Spinal cord (tissue), 10 donors: ENCODE measurements at places on chromosomes 11 and 22. TPM values are rescaled to one million over a fixed set of nuclear protein-coding genes. Genes with fewer than 3 reads are reported as not detected.
A peak's percentile ranks its signal among the peaks of the same experiment; 100 is the strongest.

P2RY2 gene
- total RNA-seq: 0.11 TPM

KRTAP5-8 gene
- total RNA-seq: not detected

MPPED2 gene
- 70.9 TPM for total RNA-seq

FGF3 gene
- total RNA-seq: not detected

SEC14L2 gene
- total RNA-seq: 14.7 TPM

DNA sequence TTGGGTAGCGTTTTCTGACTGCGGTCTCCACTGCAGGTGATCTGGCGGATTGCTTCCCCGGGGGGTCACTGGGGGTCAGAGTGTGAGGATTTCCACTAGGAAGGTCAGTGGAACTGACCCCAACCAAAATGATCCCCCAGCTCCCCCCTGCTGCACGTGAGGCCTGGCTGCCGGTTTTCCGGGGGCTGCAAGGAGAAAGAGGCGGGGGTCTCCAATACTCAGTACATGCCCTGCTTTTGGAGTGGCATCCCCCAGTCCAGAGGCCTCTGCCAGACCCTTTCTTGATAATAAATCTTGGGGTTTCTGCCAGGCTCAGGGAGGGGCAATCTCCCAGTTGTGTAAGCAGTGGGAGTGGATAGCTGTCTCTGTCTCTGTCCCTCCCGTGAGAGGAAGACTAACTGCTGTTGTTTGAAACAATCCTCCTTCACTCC lies 71.5 kb upstream of the RTL6 start:
- no peak for DNase-seq

DNA sequence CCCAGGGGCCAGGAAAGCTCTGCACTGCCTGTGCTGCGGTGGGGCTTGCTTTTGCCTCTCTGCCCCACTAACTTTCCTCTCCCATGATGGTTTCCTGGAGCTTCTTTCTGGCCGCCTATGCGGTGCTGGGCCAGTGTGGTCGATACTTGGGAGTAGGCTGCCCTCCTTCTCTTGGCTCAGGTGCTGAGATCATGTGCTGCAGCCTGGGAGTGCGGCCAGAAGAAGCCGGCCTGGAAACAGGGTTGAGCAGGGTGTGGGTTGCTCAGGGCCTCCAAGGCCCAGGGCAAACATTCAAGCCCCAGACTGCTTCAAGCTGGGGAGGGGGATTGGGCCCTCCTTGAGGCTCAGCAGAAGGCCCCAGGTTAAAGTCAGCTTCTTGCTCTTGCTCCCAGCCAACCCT lies 125.0 kb downstream of the NTM start:
- DNase-seq: peak; percentile 89

- DNase-seq: no peak
Observed at GRCh38 chr11:27468209-27468994, 4.2 kb downstream of the LGR4 start.

DNA sequence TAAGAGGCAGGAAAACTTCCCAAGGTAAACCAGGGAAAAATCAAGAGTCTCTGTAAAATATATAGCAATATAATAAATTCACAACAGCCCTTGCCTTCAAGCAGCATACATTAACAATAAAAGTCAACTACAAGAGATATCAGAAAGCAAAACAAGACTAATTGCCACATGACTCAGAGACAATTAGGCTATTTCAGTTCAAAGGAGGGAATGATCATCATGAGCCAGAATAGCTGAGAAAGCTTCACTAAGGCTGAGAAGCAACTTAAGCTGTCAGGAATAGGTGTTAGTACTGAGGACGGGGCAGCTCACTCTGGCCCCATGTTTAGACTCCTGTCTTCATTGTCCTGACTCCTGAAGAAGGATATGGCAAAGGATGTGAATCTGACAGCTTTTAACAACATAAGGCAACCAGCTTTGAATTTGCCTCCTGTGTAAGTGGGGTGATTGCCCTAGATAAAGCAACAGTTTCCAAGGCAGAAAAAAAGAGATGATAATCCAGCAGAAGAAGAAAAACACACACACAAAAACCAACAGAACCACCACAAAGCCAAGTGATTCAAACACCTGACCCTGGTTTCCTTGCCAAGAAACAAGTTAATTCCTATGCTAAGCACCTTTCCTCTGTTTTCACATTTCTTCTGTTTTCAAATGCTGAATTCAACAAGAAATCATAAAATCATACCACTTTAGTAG lies 60.8 kb downstream of the SIK3 start:
- peak; percentile 11 for DNase-seq

DNA sequence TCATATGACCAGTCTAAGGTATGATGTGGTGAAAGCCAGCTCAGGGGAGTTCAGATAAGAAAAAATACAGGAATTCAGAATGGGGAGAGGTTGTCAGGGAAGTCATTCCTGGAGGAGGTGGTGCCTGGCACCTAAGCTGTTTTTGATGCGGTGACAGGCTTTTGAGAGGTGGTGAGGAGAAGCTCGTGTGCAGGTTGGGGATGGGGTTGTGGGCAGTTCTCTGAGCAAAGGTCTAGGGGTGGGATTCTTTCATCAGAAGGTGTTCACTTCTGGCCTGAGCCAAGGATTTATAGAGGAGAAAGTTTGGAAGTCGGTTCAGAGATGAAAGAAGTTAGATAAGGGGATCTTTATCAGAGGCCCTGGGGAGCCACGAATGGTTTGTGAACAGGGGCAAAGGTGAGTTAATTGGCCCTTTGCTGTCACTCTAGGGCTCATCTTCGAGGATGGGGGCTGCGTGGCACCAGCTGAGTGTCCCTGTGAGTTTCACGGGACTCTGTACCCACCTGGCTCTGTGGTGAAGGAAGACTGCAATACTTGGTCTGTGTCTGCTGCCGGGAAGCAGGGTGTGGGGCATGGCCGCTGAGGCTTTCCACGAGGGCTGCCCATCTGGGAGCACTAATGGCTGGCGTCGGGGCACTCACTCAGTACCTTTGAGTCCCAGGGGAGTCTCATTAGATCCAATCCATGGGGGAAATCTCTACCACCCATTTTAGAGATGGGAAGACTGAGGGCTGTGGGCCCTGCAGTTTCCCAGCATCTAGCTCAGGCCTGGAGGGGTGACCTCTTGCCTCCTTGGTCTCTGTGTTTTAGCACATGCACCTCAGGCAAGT lies 13.4 kb downstream of the OTOG start:
- no peak for DNase-seq

GRCh38 chr11:26227301-26227746 lies 104.6 kb upstream of the ANO3 start:
- DNase-seq: peak; percentile 82

DNA sequence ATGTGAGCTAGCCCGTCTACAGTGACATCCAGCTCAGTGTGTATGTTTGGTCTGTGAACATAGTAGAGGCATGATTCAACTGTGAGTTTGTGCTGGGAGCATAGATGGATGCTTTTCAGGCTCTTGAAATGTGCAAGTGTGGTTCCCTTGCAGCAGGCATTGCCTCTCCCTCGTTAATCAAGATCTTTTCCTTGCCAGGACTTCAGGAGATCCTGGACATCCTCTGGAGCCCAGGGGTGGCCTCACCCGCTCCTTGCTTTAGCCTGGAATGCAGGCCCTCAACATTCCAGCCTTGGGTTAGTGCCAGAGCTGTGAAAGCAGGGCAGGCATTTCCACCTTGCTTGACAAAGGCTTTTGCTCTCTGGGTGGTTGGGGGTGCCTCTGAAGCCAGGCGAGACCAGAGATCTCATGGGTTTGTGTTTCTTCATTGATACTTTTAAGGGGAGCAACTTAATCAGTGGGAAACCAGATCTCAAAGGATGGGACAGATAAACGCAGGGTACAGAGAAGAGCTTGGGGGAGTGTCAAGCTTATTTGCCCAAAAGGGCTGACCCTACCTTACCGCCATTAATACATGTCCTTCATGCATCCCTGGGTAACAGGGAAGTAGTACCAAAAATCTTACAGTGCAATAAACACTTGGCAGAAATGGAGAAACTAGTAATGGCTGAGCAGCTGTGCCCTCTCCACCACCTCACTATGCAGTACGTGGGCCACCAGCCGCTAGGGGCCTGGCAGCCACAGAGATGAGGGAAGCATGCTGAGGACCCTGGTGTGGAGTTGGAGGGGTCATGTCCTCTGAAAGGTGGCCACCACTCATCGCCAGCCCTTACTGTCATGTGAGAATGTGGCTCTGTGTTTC lies 72.1 kb downstream of the PTPRJ start:
- no peak for DNase-seq

DNA sequence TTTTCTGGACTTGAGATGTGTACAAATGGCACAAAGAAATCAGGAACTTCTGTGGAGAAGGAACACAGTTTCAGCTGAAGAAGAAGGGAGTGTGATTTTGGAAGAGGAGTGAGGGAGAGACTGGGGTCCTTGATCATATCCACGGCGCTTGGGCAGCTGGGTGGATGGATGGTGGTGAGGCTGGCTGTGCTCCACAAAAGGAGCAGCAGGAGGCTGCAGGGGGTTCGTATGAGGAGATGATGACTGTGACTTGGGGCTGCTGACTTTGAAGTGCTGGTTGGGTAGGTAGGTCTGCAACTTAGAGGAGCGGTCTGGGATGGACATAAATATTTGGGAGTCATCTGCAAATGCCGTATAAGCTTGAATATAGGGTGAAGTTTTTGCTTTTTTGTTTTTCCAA lies 1.3 kb upstream of the DCHS1 start:
- DNase-seq: no peak

GRCh38 chr11:96259134-96259830 lies 83.7 kb downstream of the MAML2 start:
- DNase-seq: no peak

GRCh38 chr22:49545606-49546005 lies 282.1 kb downstream of the BRD1 start:
- no peak for DNase-seq

DNA sequence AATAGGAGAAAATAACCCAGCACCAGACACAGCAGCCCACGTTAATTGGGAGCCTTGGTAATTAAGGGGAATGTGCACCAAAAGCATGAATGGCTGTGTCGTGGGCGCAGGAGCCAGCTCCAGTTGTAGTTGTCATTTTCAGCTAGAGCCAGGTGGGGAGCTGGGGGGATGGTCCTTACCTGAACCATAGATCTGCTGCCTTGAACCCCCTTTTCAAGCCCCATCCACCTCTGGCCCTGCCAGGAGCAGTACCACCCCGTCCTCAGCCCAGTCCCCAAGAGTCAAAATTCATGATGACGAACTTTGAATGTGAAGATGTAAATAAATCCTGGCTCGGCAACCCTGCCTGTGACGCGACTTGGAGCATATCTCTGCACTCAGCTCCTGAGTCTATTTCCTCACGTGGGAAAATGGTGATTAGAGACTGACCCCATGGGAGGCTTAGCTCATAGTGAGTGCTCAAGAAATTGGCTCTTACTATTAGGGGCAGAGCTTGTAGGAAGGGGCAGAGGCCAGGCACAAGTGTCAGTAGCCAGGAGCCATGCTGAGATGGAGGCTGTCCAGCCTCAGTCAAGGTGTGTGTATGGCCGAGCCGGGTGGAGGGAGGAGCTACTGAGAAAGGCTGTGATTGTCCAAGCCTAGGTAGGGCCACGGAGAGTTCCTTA lies 794 bp upstream of the FXYD6 start:
- no peak for DNase-seq

DNA sequence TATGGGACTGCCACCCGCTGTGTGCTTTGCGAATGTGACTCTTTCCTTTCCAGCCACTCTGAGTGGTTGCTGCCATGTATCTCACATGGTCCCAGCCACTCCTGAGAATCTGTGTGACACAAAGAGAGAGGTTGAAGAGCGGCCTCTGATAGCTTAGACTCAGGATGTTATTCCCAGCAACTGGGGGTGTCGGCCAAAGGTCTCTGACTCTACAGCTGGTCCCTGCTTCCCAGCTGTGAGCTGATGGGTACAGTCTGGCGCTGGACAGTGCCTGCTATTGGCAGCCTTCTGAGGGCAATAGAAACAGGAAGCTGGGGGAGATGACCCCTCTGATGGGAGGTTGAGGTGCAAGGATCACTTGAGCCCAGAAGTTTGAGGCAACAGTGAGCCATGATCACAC lies 105.1 kb downstream of the RRAS2 start:
- DNase-seq: no peak

DNA sequence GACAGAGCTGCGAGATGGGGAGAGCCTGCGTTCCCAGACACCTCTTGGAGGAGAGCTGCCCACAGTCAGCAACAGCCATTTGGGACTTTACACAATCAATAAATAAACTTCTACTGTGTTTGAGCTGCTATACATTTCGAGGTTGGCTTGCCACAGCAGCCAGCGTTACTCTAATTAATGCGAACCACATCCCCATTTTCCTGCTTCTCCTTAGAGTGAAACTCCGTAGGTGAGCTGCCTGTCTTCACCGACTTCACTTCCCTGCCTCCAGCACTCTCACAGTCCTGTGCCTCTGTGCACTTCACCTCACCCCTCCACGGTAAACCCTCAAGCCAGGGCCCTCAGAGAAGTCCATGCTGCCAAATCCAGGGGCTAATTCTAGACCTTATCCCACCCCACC lies 5.9 kb upstream of the SLC22A12 start:
- DNase-seq: no peak

GRCh38 chr22:45648301-45649117 lies 23.1 kb upstream of the ATXN10 start:
- DNase-seq: no peak

GRCh38 chr11:35246745-35247144 lies 107.8 kb downstream of the CD44 start:
- DNase-seq: no peak

DNA sequence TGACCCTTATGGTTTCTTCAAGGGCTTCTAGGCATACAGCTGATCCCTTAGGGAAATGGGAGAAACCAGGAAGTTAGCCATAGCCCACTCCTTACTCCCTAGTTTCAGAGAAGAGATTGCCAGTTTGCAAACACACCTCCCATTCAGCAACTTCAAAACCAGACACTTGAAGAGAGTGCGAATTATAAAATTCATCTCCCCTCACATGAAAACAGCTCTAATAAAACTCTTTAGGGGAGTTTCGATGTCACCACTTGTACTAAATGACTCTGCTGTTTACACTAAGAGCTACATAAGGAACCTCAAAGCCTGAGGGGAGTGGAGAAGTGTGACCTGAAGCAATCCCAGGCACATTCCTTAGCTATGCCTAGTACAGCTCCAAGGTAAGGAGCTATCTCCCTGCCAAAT lies 8.3 kb downstream of the LGR4 start:
- no peak for DNase-seq

- no peak for DNase-seq
Observed at GRCh38 chr11:121892131-121892681, 223.8 kb downstream of the BLID start.

GRCh38 chr11:36500315-36500721 lies 9.8 kb downstream of the TRAF6 start:
- no peak for DNase-seq

DNA sequence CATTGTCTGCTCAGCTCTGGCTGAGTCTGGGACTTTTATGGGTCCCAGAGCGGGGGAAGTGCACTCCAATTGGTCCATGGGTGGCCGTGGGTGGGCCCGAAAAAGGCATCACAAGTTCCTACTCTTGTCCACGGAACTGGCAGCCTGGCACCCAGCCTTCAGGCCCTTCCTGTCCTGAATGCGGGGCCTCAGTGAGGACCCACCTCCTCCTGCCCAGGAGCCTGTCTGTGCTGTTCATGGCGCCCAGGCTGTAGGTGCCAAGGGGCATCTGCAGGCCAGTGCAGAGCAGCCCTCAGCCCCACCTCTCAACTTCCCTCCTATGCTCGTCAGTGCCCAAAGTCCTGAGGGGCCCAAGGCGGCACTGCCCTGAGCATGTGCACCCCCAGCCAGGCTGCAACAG lies 411.7 kb upstream of the KIRREL3 start:
- no peak for DNase-seq

GRCh38 chr22:31160328-31160978 lies 471 bp downstream of the RNF185 start:
- DNase-seq: no peak

GRCh38 chr22:48367731-48368130 lies 1459.9 kb downstream of the BRD1 start:
- no peak for DNase-seq

- DNase-seq: no peak
Observed at GRCh38 chr11:73939096-73939495, 11.7 kb upstream of the DNAJB13 start.
